Brain microvascular endothelial cell (primary cell): ENCODE measurements at places on chromosomes 2 and 18.
A peak's percentile ranks its signal among the peaks of the same experiment; 100 is the strongest.

- peak; percentile 59 for DNase-seq
Observed at GRCh38 chr2:168346725-168347477, 99.5 kb upstream of the STK39 start.

- no peak for DNase-seq
Observed at GRCh38 chr18:49967636-49968313, 154.4 kb upstream of the ACAA2 start.

GRCh38 chr2:199955007-199955338 is 318 bp downstream of the TYW5 start:
- no peak for DNase-seq

- DNase-seq, result no peak
Observed at GRCh38 chr2:44004735-44005602, 9.2 kb upstream of the LRPPRC start.
